ENCODE measurements at places on chromosomes 1 and 21. TPM values are rescaled to one million over a fixed set of nuclear protein-coding genes. Genes with fewer than 3 reads are reported as not detected.

DNA sequence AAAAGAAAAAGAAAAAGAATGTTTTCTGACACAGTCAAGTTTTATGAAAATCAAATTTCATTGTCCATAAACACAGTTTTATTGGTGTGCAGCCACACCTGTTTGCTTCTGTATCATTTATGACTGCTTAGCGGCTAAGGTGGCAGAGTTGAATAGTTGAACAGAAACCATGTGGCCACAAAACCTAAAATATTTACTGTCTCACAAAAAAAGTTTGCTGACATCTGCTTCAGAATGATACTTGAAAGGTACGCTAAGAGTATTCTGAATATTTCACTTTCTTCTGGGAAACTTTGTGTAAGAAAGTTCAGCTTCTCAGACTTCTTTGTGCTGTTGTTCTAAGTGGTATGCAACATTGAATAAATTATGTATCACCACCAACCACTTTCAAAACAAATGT, 6.2 kb downstream of the KCNK1 start:
- no peak for DNase-seq

The ALPL gene
- total RNA-seq = 0.14 TPM

The IQGAP3 gene
- 47.1 TPM for total RNA-seq

DNA sequence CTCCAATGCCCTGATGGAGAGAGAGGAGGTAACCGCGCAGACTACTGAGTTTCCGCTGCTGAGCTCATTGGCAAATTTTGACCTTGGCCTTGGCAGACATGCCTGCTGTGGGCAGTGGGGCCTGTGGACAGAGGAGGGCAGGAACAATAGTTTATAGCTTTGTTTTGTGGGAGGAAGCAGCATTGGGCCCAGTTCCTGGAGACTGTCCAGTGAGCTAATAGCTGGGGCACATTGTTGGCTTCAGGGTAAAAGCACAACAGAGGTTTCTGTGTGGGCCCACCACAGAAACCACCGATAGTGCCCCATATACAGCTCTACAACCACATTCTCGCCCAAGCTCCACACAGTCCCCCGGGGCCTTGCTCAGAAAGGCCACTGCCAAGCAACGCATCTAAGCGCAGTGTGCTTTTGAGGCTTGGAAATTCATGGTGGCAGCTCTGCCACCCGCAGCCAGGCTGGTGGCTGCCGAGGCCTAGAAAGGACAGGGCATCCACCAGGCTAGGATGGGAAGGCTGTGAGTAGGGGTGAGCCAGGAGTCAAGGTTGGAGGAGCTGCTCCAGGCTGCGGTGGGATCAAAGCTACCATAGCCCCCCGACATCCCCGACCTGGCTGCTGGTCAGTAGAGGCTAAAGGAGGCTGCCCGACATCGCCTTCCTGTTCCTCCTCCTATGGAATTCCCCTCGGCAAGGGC, 43.2 kb downstream of the NEK2 start:
- no peak for DNase-seq

GRCh38 chr1:231682779-231683178, 56.2 kb downstream of the DISC1 start:
- DNase-seq = no peak

DNA sequence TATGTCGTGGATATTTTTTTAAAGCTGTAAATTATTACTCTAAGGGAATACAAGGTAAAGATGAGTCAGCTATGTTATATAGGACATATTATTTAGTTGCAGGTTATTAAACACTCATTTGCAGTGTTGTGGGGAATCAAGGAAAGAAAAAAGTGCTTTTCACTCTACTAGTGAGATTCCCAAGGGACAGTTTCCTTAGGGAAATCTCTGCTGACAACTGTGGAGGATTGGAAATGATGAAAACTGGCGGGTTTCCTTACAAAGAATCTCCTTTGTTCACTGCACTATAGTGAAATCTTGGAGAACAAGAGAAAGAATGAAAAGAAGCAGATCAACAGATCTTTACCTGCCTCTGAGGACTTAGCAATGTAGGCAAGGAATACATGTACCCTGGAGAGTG, 24.5 kb upstream of the TRIM45 start:
- DNase-seq = no peak

GRCh38 chr21:39869141-39869818, 2.0 kb downstream of the PCP4 start:
- no peak for DNase-seq

DNA sequence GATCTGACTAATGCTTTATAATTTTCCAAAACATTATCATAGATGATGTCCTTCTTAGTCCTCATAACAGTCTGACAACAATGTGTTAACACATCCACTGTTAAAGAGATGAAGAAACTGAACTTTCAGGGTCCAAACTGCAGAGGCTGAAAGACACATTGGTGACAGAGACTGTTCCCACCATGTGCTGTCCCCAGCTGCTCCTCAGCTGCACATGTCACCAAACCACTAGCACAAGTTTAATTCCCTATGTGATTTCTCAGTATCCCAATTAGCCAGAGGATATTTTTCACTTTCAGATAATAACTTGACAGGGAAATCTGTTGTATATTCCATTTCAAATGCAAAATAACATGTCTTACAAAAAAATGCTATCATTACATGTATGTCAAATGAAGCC, 24.6 kb downstream of the LAMC2 start:
- no peak for DNase-seq

- DNase-seq = peak; percentile 67
These were observed 48.6 kb downstream of the HIVEP3 start for GRCh38 chr1:41870076-41870562.

DNA sequence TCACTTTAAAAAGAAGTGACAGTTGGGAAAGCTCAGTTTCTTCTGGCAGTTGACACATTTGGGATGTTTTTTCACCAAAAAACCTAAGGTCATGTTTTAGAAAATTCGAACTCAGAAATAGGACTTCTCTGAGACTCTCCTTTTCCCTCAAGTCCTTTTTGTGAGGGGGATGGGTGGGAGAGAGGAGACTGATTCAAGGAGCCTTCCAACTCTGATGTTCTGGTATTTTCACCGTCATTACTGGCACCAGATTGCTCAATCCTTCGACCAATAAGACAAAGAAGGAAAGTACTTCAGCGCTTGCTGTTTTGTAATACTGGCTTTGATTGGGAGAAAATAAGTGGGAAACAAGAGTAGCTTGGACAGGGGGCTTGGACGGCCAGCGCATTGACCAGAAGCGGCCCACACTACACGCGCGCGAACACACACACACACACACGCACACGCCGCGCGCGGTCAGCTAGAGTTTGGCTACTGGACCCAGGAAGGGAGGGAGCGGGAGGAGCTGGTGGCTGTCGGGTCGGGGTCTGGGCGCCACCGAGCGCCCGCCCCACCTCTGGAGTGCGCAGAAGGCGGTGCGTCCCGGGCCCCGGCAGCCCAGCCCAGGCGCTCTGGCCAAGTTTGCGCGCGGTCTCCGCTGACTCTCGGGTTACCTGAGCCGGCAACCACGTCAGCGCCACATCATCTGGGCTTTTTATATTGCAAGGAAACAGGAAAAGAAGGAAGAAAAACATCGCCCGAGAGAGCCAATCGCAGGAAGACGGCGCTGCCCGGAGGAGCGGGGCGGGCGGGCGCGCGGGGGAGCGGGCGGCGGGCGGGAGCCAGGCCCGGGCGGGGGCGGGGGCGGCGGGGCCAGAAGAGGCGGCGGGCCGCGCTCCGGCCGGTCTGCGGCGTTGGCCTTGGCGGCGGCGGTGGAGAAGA, at the start of gene KCNK1:
KCNK1 (plus strand) TSS at position 855 of the 921 bp plus-strand sequence; CDS start at position 921, 66 bp downstream.
- DNase-seq = peak; percentile 93

The NUP210L gene
- total RNA-seq = not detected

- DNase-seq = no peak
These were observed 70.4 kb upstream of the SAMSN1 start for GRCh38 chr21:14616380-14617039.

DNA sequence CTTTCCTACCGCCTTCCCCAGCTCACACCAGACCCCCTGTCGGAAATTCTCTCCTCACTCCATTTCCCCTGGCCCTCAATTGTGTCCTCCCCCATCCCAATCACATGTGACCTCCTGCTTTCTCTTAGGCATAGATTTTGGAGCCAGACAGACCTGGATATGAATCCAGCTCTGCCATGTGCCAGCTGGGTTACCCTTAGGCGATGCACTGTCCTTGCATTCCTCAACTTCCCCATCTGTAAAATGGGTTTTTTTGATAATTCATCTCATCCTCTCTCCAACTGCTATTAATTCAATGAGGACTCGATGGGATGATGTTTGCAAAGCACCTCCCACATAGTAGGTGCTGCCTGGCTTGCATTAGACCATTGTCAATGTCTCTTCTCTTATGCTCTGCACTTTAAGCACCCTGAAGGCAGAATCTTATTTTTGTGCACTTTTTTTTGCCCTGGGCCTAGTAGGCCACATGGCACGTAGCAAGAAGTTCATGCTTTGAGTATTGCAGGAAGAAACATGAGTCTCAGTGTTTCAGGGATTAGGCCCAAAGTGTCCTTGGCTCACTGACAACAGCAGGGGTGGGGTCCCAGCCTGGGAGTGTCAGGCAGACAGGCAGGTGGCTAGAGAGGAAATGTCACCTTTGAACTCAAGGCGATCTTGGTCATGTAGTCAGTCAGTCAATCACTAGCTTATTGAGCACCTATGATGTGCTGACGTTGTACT, 47.6 kb downstream of the TAS1R2 start:
- no peak for DNase-seq

- no peak for DNase-seq
These were observed 33.8 kb downstream of the THAP3 start for GRCh38 chr1:6658359-6659060.

GRCh38 chr1:183871601-183872000, 66.7 kb downstream of the RGL1 start:
- no peak for DNase-seq

The LAMB3 gene
- 77.3 TPM for total RNA-seq

- DNase-seq = no peak
These were observed 5.2 kb upstream of the BACH1 start for GRCh38 chr21:29293495-29293894.

The PCP4L1 gene
- total RNA-seq = not detected

- DNase-seq = no peak
These were observed 1.3 kb downstream of the SLC2A1 start for GRCh38 chr1:42957229-42957879.

- DNase-seq = peak; percentile 90
These were observed 41.1 kb downstream of the SLC35F3 start for GRCh38 chr1:233945573-233945972.
